NCI-H446 treated with DMSO at 0.1 percent for 48 hours (cell line): ENCODE measurements at places on chromosomes 3 and 15.
A peak's percentile ranks its signal among the peaks of the same experiment; 100 is the strongest.

- DNase-seq = no peak
Measured at GRCh38 chr15:42148808-42149492, 7.5 kb downstream of the PLA2G4F start.

DNA sequence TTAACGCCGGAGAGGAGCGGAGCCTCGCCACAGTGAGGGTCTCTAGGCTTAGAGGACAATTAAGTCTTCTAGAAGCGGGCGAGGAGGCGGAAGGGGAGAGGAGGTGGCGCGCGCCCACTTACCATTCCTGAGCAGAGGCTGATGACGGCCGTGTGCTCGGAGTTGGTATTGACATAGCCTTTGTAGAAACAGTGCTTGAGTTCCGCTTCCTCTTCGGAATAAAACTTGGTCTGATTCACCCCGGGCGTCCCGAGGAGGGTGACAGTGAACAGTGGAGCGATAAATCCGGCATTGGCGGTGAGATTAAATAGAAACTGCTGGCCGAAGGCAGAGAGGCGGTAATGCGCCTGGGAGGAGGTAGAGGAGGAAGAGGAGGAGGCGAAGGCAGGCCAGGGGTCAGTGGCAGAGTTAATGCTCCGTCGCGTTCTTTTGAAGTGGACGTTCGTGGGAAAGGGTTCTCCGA lies 1.3 kb downstream of the ADAMTS9 start:
- DNase-seq = no peak

DNA sequence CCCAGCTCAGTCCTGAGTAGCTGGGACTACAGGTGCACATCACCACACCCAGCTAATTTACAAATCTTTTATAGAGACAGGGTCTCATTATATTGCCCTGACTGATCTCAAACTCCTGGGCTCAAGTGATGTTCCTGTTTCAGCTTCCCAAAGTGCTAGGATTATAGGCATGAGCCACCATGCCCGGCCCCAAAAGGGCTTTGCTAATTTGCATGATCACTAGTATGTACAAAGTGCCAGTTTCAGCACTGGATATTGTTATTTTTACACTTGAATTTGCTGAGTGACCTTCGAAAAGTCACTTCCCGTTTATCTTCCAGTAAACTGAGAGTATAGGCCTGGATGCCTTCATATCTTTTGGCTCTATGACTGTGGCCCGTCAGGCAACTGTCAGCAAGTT lies 12.2 kb downstream of the CLN6 start:
- DNase-seq = no peak

DNA sequence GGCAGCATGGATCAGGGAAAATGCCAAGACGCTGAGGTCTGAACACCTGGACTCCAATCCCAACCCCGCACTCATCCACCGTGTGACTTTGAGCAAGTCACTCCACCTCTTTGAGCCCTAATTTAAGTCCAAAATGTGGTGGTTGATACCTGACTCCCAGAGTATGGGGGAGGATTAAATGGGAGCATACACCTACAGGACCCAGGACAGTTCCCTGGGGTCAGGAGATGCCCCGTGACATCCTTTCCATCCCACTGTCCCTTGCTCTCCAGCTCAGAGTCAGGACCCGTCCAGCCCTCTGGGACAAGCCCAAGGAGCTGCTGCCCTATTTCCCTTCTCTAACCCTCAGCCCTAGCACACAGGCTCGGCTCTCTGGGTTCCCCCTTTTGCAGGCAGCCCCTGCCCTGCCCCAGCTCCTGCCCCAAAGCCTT lies 276.4 kb downstream of the XXYLT1 start:
- DNase-seq = no peak

DNA sequence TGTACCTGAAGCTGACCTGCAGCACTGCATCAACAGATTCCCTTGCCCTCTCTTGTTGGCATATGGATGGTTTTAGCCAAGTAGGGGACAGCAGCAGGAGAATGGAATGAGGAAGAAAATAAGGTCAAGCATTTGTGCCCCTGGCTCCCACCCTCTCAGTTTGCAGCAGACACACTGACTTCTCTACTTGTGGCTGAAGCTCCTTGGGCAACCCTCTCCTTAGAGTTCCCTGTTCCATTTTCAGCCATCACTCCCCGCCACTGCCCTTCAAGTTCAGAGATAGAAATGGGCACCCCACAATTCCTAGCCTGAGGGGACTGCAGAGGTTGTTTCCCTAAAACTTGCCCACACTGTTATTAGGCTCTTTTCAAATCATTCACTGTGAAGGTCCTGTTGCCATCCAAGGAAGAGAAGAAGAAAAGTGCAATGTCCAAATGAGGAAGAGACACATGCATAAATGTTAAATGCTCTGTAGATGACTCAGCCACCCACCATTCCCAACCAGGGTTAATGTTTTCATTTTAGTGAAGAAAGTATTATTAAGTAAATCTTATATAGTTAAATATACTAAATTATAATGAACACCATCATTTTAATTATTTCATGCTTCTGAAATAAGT lies 295.9 kb upstream of the UBE2E2 start:
- no peak for DNase-seq

GRCh38 chr3:197168606-197169005 lies 129.8 kb downstream of the DLG1 start:
- no peak for DNase-seq

DNA sequence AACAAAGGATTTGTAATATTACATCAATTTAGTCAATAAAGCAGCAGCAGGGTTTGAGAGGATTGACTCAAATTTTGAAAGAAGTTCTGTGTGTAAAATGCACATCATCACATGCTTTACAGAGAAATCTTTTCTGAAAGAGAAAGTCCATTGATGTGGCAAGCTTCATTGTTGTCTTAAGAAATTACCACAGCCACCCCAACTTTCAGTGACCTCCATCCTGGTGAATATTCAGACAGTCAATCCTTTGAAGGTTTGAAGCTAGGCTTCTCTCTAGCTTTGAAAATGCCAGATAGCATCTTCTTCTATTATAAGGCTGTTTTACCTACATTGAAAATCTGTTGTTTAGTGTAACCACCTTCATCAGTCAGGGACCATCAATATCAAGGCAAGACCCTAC lies 51.8 kb upstream of the SETMAR start:
- no peak for DNase-seq

- DNase-seq = no peak
Measured at GRCh38 chr3:48240000-48240963, 622 bp upstream of the ZNF589 start.

GRCh38 chr3:170520996-170521395 lies 64.9 kb downstream of the SLC7A14 start:
- peak; percentile 72 for DNase-seq

GRCh38 chr3:156576651-156577348 lies 21.9 kb upstream of the SSR3 start:
- no peak for DNase-seq

- DNase-seq = no peak
Measured at GRCh38 chr15:59367022-59367451, 5.6 kb downstream of the MYO1E start.

DNA sequence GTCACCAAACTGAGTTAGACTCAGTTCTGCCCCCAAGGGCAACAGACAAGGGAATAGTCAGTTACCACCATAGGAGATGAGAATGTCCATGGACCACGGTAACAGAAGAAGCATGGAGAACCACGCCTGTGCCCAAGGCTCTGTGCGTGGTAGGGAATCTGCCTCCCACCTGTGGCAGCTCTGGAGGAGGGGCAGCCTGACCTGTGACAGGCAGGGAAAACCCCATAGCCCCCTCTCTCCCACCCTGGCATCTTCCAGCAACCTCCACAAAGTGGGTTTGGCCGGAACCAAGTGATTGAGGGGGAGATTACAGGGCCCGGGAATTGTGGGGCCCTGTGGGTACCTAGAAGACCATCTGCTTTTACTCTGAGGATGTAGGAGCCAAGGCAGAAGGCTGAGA lies 14.3 kb upstream of the LTF start:
- no peak for DNase-seq

DNA sequence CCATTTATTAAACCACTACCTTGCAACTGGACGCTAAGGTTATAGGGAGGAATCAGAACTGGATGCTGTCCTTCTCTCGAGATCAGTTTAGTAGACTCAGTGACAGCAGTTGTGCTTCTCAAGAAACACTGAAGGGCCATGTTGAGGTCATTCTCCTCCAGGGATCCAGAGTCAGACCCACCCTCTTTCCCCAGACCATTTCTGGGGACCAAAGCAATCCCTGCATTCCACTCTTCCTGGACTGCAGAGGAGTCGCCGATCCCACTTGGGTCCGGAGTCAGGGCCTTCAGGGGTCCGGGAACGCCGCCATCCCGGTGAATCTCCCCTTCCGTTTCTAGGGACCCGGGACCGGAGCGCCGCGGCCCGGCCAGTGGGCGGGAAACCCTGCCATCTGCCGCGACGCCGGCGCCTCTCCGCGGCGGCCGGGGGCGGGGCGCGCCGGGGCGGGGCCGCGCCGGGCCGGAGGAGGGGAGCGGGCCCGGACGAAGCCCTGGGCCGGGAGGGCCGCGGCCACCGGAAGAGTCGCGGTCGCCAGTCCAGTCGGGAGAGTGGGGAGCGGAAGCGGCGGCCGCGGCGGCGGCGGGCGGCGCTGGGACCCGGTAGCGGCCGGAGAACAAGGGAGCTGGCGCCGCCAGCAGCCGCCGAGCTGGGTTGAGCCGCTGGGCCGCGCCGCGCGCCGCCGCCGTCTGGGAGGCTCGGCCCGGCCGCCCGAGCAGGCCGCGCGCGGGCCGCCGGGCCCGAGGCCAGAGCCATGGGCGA lies at the start of gene DVL3:
DVL3 (plus strand) TSS at position 493 of the 759 bp plus-strand sequence; CDS start at position 752, 259 bp downstream.
- peak; percentile 35 for DNase-seq

GRCh38 chr15:66131831-66132230 lies 121.7 kb downstream of the MEGF11 start:
- DNase-seq = no peak

GRCh38 chr3:101836160-101836559 lies 13.2 kb upstream of the NFKBIZ start:
- no peak for DNase-seq

GRCh38 chr15:31254431-31255175 lies 72.0 kb upstream of the KLF13 start:
- no peak for DNase-seq

GRCh38 chr15:45884289-45884688 lies 249.5 kb downstream of the SQOR start:
- DNase-seq = no peak

DNA sequence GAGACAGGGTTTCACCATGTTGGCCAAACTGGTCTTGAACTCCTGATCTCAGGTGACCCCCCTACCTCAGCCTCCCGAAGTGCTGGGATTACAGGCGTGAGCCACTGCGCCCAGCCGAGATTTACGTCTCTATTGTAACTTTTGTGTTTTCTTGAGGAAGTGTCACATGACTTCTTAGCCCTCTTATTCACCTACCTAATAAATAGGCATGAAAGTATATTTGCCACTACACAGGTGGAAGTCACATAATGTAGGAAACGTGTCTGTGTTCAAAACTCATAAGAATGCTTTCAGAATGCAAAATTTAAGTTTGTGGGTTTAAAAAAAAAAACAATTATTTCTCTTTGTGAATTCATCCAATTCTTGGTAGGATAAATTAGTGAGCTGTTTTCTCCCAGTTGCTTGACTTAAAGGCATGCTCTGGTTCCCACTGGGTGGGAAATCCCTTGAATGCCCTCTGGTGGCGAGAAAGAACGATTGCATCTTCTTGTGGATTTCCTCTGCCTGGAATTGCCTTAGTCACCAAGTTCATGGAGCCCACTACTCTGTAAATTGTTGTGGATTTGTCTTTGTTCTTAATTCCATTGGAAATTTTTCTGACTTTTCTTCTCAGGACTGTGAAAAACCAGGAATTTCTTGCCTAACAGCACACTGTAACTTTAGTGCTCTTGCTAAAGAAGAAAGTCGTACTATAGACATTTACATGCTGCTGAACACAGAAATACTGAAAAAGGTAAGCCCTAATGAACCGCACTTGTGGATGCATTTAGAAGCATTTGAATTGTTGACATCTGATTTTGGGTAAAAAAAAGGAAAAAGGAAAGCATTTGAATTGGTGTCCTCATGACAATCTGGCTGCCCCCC lies 82.2 kb upstream of the CTDSPL start:
- DNase-seq = peak; percentile 33

DNA sequence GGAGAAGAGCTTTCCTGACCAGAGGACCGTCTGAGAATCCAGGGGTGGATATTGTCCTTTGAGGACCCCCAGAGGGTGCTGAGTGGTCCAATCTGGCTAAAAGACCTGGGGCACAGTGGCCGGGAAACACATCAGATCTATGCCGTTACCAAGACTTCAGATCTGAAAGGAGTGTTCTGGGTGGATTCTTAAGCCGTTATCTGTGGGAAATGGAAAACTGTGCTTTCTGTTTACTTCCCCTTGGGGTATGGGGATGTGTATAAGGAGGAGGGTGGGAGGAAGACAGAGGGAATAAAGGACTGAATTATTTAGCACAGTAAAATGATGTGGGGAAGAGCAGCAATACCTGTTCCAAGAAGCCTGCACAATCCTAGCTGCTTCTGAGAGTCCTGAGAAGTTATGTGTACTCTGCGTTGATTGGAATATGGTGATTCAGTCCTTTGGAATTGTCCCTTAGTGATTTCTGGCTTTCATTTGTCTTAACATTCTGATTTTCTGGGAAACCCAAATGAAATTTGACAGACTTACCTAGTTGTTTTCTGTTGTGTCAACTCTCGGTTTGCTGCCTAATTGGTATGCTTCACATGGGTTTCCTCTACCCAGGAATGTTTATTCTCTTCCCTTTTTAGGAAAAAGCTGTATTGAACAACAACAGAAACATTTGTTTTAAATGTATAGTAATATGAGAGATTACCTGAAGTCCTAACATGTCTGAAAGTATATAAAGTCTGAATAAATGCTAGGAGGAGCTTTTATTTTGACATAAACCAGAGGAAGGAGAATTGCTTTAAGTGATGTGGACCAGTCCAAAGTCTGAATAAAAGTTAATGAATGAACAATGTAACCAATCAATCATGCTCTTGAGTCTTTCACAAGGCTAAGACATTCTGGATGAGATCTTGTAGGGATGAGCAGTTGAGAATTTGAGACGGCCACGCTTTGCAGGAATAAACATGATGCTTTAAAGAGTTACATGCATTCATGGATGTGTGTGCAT lies 427.1 kb upstream of the C2CD4B start:
- no peak for DNase-seq

DNA sequence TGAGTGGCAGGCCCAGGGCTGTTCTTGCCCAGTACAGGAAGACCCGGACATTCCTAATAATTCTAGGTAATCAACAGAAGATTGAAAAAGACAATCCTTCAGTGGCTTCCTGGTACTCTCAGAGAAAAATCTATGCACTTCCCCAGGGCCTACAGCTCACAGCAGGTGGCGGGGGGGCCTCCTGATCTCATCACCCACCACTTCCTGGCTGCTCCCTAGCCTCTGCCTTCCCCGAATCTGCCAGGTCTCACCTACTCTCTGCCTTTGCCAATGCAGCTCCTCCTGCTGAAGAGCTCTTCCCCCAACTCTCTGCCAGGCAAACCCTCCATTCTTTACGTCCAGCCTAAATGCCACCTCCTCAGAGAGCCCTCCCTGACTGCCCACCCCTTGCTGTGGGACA lies 37.5 kb downstream of the EHD4 start:
- DNase-seq = no peak

GRCh38 chr3:135987661-135988060 lies 22.1 kb downstream of the PPP2R3A start:
- no peak for DNase-seq

- DNase-seq = no peak
Measured at GRCh38 chr3:7897655-7898054, 604.0 kb upstream of the LMCD1 start.

- DNase-seq = peak; percentile 80
Measured at GRCh38 chr15:55683376-55683775, 59.6 kb downstream of the PRTG start.

GRCh38 chr3:164488893-164489292 lies 589.4 kb downstream of the SI start:
- no peak for DNase-seq

- DNase-seq = no peak
Measured at GRCh38 chr3:71078723-71079525, 504.6 kb downstream of the FOXP1 start.
